ENCODE measurements at places on chromosomes 6 and 20.

DNA sequence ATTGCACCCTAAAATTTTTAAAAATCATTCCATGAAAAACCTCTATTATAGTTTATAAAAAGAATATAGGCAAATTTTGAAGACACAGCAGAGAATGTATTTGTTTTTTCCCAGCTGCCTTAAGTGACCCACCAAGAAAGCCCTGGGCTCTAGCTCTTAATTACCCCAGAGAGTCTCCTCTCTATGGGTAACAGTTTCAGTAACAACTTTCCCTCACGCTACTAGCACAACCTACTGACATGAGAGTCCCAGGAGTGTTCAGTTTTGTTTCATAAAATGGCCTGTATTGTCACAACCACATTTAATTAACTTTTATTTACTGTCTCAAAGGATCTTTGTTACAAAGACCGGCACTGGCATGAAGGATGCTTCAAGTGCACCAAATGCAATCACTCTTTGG lies 41.5 kb downstream of the FHL5 start:
- peak; percentile 96 for DNase-seq

GRCh38 chr6:10633216-10633615 lies 61.2 kb downstream of the C6orf52 start:
- DNase-seq = no peak

GRCh38 chr20:24469116-24469893 lies at the start of gene SYNDIG1:
SYNDIG1 (plus strand) TSS chr20:24469629; CDS start chr20:24543098, 73,469 bp downstream.
- DNase-seq = no peak

DNA sequence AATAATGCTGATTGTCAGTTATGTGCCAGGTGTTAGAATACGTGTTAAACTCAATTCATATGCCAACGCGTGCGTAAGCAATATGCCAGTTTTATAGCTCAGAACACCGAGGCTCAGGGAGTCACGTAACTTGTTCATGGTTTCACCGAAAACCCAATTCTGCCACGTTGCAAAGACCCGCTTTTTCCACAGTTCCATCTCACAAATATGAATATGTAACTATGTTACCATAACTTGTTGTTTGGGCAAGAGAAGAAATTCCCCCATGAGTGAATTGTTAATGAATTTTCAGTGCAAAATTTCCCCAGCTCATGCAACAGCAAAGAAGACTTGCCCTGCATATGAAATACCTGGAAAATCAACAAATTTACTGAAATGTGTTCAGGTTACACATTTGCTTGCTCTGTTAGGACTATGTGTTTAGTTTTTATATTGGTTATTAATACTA lies 30.1 kb downstream of the SF3B5 start:
- DNase-seq = no peak

DNA sequence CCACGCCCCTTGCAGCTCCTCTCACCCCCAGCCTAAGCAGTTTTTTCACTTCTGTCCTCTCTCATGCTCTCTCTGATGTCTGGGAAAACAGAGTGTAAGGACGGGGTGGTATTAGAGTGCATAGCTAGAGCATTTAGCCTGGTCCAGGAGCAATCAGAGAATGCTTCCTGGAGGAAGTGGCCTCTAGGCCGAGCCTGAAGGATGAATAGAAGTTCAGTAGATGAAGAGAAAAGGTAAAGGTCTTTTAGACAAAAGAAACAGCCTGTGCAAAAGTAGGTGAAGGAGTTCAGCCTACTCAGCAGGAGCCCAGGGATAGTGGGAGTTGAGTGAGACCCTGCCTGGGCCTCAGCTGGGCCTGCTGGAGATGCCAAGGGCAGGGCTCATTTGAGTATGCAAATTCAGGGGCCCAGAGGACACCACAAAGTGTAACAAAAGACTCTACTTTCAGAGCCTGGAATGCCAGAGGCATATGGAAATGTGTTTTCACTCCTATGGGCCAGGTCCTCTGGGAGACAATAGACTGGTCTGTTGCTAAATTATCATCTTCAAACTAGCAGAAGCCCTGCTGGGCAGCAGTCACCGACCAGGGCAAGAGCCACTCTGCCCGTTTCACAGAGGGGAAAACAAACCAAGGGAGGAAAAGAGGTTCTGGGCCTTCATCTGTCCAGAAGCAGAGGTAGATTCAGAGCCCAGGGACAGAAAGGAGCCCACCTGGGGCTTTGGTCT lies 19.7 kb upstream of the TM9SF4 start:
- no peak for DNase-seq

- no peak for DNase-seq
These were observed 26.2 kb downstream of the MOCS1 start for GRCh38 chr6:39907871-39908575.

DNA sequence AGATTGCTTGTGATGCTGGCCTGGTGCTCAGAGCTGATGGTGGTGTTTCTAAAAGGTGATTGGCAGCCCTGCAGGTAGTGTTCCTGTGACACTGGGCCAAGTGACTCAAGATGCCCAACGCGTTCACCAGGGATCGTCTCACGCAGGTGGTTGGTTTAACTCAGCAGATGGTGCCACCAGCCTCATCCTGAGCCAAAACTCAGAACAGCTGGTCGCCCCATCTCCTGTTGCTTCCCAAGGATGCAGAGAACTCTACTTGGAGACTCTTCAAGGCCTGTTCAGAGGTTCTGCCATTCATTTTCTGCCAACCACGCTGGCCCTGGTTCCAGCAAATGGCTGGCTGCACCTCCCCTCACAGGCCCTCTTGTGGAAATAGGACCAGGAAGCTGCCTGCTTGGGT lies 394.4 kb downstream of the CDH26 start:
- no peak for DNase-seq
